Right renal cortex interstitium (tissue), 3 donors: ENCODE measurements at places on chromosomes 6 and 20. TPM values are rescaled to one million over a fixed set of nuclear protein-coding genes. Genes with fewer than 3 reads are reported as not detected.

DNA sequence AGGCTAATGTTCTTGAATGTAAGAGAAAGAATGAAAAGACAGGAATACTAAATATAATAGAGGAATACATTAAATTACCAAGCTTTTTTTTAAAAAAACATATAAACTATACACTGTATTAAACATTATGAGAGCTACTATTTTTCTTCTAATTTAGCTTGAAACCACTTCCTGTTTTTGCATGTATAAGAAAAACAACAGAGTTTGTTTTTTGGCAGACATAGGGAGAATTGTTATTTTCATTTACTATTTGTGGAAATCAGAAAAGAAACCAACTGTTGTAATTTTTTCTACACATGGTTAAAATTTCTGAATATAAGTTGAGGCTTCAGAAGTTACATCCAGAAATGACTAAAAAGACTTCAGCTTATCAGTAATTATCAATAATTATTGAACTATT, 991.8 kb upstream of the GJE1 start:
- DNase-seq, result no peak

DNA sequence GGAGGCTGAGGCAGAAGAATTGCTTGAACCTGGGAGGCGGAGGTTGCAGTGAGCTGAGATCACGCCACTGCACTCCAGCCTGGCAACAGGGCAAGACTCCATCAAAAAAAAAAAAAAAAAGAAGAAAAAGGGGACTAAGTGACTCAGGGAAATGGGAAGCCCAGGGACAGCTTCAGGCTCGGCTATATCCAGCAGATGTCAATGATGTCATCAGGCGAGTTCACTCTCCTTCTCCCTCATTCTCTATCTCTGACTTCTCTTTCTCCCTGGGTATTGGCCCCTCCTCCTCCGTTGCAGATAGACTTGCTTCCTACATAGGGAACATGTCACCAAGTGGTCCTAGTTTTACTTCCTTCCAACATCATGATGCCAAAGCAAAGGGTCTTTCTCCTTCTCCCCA, 316.8 kb downstream of the TFAP2C start:
- no peak for DNase-seq

GRCh38 chr20:34771680-34772081, 53.8 kb downstream of the NCOA6 start:
- DNase-seq, result no peak

DNA sequence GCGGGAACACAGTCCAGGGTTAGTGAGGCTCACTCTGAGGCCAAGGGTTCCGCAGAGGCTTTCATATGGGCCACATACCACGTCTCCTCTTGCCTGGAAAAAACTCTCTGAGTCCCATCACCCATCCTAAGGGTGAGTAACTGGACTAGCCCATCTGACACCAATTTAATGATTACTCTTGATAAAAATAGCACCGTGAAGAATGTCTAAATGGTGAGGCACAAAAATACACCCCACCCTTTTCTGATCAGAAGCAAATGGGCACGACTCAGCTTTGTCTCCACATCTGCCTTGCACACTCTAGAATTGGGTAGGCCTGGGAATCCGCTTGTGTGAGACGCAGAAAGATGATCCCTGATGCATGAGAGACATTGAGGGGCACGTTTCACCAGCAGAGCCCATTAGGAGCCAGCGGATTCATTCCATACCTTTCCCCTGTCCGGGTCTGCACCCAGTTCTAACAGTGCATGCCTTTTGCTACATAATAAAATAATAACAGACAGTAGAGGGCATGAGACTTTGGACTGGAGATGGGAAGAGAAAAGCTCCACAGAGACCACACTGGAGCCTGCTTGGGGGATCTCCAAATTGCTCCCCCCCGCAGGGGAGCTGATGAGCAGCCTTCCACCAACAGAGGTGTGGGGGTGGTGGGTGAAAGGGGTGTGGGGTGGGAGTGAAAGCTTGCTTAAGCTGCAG, 110.0 kb upstream of the KCNK16 start:
- no peak for DNase-seq

JPH2 gene
- 1.2 TPM for polyA plus RNA-seq

DNA sequence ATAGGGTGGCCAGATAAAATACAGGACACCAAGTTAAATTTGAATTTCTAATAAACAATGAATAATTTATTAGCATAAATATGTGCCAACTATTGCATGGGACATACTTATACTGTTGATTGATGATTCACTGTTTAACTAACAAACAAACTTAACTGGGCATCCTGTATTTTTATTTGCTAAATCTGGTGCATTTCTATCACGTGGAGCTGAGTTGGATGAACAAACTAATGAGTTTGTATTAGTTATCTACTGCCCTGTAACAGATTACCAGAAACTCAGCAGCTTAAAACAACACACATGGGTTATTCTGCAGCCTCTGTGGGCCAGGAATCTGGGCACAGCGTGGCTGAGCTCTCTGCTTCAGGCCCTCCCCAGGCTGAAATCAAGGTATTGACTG, 28.2 kb upstream of the PMEPA1 start:
- DNase-seq, result no peak

GNL1 gene
- polyA plus RNA-seq, result 75.7 TPM

DNA sequence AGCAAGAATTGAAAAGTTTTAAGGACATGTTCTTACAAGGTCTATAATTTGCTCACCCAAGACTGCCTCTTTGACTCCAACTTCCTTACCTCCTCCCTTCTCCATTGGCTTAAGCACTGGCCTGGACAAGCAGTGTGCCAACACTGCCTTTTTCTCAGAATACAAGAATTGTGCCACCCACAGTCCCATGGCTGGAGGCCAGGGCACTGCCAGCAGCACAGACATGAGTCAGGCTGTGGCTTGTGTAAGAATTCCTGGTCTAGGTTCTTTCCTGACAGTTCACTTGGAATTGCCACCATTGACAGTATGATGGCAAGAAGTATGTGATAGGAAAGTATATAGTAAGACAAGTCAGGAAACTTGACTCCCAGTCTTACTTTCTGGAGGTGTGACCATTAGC, 202.7 kb upstream of the MARCKS start:
- no peak for DNase-seq

GRCh38 chr6:43934183-43934802, 164.3 kb downstream of the VEGFA start:
- no peak for DNase-seq

DNA sequence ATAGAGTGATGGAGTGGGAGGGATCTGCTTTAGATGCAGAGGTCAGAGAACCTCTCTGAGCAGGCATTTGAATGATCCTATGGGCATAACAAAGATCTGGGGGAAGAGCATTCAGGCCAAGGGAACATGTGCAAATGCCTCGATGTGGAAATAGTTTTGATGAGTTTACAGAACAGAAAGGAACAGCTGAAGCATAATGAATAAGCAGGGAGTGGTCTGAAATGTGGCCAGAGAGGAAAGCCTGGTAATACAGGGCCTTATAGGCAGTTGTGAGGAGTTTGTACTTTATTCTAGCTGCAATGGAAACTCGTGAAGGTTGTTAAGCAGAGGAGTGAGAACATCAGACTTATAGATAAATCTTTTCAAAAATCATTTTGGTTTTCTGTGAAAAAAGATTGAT, 33.0 kb upstream of the ME1 start:
- DNase-seq, result no peak

LST1 gene
- 5.2 TPM for polyA plus RNA-seq

GRCh38 chr20:15899967-15900366, 673.3 kb downstream of the KIF16B start:
- no peak for DNase-seq

GRCh38 chr6:36035225-36035624, 7.6 kb downstream of the MAPK14 start:
- no peak for DNase-seq

DEFB113 gene
- polyA plus RNA-seq, result not detected

ZSCAN16 gene
- polyA plus RNA-seq, result 12.1 TPM

ARFGEF3 gene
- polyA plus RNA-seq, result 5.7 TPM

DNA sequence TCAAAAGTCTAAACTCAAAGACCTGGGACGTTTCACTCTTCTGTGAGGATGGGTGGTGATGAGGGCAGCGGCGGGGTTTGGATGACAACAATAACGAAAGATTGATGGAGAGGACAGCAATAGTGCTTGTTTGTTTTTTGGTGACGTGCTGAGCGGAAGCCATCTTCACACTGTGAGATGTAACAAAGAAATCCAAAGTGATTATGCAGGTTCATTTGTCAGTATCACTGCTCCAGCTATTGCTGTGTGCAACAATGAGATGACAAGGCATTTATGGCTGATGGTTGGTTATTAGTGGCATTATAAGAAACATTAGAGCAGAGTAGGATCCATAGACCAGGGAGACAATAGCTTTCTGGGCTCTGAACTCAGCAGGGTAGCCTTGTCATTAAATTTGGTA, 306.7 kb downstream of the RNF144B start:
- no peak for DNase-seq

DNA sequence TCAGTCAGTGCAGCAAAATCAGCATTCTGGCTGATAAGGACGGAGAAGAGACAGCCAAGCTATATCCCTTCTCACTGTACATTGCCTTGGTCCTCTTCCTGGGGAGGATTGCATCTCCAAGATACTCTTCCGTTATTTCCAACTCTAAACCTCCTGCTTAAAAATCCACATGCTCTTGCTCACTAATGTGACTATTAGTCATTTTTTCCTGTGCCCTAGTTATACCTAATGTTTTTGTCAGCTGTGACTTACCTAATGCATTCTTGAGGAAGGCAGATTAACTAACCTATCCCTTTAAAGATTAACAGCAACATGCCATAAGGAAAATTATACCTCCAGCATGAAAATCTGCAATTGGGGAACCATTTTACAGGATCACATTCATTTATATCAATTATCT, 317.6 kb downstream of the BTBD9 start:
- DNase-seq, result no peak

- peak; percentile 48 for DNase-seq
These were observed 155.4 kb downstream of the NRN1 start for GRCh38 chr6:5851261-5851757.

GRCh38 chr20:17617212-17617867, 47.5 kb downstream of the DSTN start:
- no peak for DNase-seq

- no peak for DNase-seq
These were observed 82.7 kb downstream of the LYRM2 start for GRCh38 chr6:89555806-89556205.

GRCh38 chr6:17267566-17267965, 13.6 kb upstream of the RBM24 start:
- no peak for DNase-seq
